SJSA1 (cell line): ENCODE measurements at places on chromosomes 5 and 9. TPM values are rescaled to one million over a fixed set of nuclear protein-coding genes. Genes with fewer than 3 reads are reported as not detected.

GRCh38 chr5:88792144-88792840 lies 90.7 kb downstream of the MEF2C start:
- DNase-seq = peak; percentile 22
- no peak overlapping the region for H3K4me3 ChIP-seq
- H3K27ac ChIP-seq = peak overlapping the region; percentile 18
- no peaks in the 10 kb centered on the region for H3K27me3 ChIP-seq
- H3K36me3 ChIP-seq = peaks cover 5% of the 10 kb centered on the region; the same call in 1 of the 2 replicates

Gene SLC45A2
- not detected in 2 replicates for total RNA-seq

DNA sequence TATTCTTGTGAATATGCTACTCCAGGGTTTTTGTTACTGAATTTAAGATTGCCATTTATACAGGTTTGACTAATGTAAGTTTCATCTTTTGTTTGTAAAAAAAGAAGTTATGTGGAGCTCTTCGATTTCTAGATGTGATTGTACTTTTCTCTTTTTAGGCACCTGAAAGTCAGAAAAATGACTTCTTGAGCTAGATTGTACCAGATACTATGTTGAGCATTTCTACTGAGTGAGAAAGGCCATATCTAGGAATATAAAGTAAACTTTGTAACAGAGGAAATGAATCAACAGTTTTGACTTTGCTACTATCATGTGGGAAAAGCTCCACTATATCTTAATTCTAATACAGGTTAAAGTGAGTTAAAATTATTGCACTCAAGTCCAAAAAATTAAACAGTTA lies 25.1 kb downstream of the SMC5 start:
- no peak overlapping the region for H3K27ac ChIP-seq
- no peak for DNase-seq
- peaks cover 90% of the 10 kb centered on the region for H3K36me3 ChIP-seq

Gene FUBP3
- 43.3 and 52.3 TPM in 2 replicates for total RNA-seq

Gene IL13
- not detected in 2 replicates for total RNA-seq

Gene PTTG1
- total RNA-seq = 659 and 829 TPM in 2 replicates

- H3K36me3 ChIP-seq = no peaks in the 10 kb centered on the region
- no peak for DNase-seq
- H3K4me3 ChIP-seq = no peak overlapping the region
Observed at GRCh38 chr5:142254431-142254830, 70.4 kb downstream of the SPRY4 start.

DNA sequence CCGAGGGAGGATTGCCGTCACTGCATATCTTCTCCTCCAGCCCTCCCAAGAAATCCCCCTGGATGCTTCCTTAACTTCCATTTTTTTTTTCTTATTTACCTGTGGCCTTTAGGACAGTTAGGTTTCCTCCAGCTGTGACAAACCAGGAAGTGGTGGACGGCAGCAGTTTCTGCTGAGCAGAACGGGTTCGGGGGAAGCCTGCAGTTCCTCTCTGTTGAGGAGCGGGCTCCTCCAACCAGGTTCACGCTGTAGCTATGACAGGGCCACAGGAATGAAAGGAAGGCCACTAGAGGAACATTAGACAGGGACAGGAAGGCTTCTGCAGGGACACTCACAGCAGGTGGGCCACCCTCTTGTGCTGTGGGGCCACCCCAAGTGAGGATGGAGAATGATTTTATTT lies 76.7 kb upstream of the SYK start:
- no peaks in the 10 kb centered on the region for H3K4me1 ChIP-seq
- no peaks in the 10 kb centered on the region for H3K36me3 ChIP-seq
- no peak for DNase-seq
- no peak overlapping the region for H3K4me3 ChIP-seq

DNA sequence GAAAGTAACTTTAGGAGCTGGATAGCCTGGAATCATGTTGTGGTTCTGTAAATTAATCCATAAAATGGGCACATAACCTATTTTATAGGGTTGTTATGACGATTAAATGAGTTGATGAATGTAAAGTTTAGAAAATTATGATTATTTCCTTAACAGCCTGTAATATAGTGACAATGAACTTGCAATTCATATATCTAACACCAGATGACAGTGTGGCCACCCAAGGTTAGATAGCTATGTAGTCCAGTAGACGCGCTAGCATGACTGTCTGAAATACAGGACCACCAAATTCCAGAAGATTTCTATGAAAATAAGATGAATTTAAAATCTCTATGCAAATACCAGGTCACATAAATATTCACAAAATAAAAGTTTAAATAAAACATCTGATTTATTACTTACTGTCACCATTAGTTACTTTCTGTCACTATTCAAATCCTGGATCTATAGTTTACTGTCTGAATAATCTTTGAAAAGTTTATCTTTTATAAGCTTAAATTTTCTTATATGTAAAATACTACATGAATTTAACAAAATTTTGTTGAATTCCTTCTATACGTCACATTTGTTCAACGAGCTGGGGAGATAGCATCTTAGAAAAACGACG lies 26.1 kb upstream of the MACIR start:
- no peak overlapping the region for H3K4me3 ChIP-seq
- no peaks in the 10 kb centered on the region for H3K36me3 ChIP-seq
- no peak for DNase-seq
- no peaks in the 10 kb centered on the region for H3K4me1 ChIP-seq
- H3K27ac ChIP-seq = no peak overlapping the region

DNA sequence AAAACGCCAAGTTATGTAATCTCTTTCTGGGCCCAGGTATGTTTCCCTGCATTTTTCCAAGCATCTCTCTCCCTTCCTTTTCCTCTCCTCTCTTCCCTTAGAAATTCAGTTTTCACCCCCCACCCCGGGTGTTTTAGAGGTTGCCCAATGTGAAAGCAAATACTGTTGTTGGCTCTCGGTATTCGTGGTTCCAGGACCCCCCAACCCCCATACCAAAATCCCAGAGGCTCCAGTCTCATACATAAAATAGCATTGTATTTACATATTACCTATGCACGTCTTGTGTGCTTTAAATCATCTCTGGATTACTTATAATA lies 48.8 kb downstream of the ACER2 start:
- no peak for DNase-seq
- no peaks in the 10 kb centered on the region for H3K36me3 ChIP-seq
- H3K4me1 ChIP-seq = no peaks in the 10 kb centered on the region
- no peak overlapping the region for H3K4me3 ChIP-seq
- H3K27ac ChIP-seq = no peak overlapping the region

Gene PDLIM4
- total RNA-seq = 52.2 and 94.1 TPM in 2 replicates

DNA sequence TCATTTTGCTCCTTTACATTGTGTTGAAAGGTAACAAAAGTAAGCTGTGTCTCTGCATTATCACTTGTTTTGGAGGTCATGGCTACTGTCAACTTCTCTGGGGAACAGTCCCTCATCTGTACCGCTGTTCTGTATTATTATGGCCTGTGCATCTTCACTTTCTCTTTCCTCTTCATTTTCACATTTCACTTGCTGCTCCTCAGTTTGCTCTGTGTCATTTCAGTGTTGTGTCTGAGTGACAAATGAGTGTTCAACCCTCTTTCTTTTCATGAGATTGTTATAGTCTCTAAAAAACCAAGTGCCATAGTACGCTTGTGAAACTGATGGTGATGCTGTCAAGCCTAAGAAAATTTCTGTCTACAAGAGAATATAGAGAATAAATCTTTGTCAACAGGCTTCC lies 122.0 kb upstream of the FER start:
- H3K4me3 ChIP-seq = no peak overlapping the region
- no peaks in the 10 kb centered on the region for H3K27me3 ChIP-seq
- no peaks in the 10 kb centered on the region for H3K4me1 ChIP-seq

Gene CD180
- not detected in 2 replicates for total RNA-seq

- H3K36me3 ChIP-seq = no peaks in the 10 kb centered on the region
- H3K4me1 ChIP-seq = no peaks in the 10 kb centered on the region; the same call in 1 of the 2 replicates
- H3K27ac ChIP-seq = no peak overlapping the region
- no peaks in the 10 kb centered on the region for H3K27me3 ChIP-seq
Observed at GRCh38 chr5:123786411-123786810, 274.4 kb downstream of the CSNK1G3 start.

Gene MRNIP
- 10.4 and 17.7 TPM in 2 replicates for total RNA-seq

GRCh38 chr9:33472881-33473615 lies 676 bp downstream of the NOL6 start:
- H3K27me3 ChIP-seq = no peaks in the 10 kb centered on the region
- no peak for DNase-seq
- H3K36me3 ChIP-seq = peaks cover 31% of the 10 kb centered on the region
- peaks cover 16% of the 10 kb centered on the region for H3K4me1 ChIP-seq
- H3K4me3 ChIP-seq = peak overlapping the region; percentile 79
